ENCODE measurements at places on chromosomes 13 and 19.

- H3K27ac ChIP-seq, result peak overlapping the region; percentile 67
- peaks cover 16% of the 10 kb centered on the region for H3K4me1 ChIP-seq
- no peaks in the 10 kb centered on the region for H3K36me3 ChIP-seq
- no peak for DNase-seq
Measured at GRCh38 chr13:57123681-57124080, 17.0 kb upstream of the PRR20A start.

DNA sequence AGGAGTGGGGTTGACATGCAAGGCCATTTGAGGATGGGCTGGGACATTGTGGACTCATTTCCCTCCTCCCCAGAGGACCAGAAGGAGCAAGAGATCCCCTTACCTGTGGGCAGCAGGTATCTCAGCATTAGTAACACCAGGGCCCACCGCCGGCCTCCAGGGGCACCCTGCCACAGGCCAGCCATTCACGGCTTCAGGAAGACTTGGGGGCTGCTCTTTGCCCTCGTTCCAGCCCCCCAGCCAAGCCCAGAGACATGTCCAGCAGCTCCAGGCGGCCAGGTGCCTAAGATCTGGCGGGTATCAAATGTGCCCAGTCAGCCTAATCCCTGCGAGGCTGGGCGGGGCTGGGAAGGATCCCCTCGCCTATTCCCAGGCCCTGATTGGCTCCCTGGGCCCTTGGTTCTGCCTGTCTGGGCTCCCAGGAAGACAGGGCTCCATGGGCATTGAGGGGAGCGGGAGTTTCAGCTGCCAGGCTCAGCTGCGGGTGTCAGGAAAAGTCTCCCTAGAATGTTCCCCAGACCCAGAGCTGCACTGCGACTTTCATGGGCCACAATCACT lies 21.3 kb upstream of the OR1M1 start:
- no peak overlapping the region for H3K4me3 ChIP-seq
- H3K27me3 ChIP-seq, result no peaks in the 10 kb centered on the region
- no peak overlapping the region for H3K27ac ChIP-seq
- no peak for DNase-seq
- no peaks in the 10 kb centered on the region for H3K36me3 ChIP-seq
- H3K4me1 ChIP-seq, result peaks cover 2% of the 10 kb centered on the region

GRCh38 chr19:57651654-57651996 lies 17.1 kb upstream of the ZSCAN4 start:
- no peaks in the 10 kb centered on the region for H3K4me1 ChIP-seq
- H3K4me3 ChIP-seq, result no peak overlapping the region
- H3K27ac ChIP-seq, result no peak overlapping the region
- no peaks in the 10 kb centered on the region for H3K36me3 ChIP-seq
- H3K27me3 ChIP-seq, result peaks cover 4% of the 10 kb centered on the region
- DNase-seq, result no peak

GRCh38 chr13:34349091-34349722 lies 531.3 kb downstream of the RFC3 start:
- DNase-seq, result no peak
- no peak overlapping the region for H3K4me3 ChIP-seq
- H3K27me3 ChIP-seq, result no peaks in the 10 kb centered on the region

- H3K27me3 ChIP-seq, result peaks cover 26% of the 10 kb centered on the region
- H3K4me1 ChIP-seq, result no peaks in the 10 kb centered on the region
- no peak overlapping the region for H3K27ac ChIP-seq
- no peaks in the 10 kb centered on the region for H3K36me3 ChIP-seq
- no peak overlapping the region for H3K4me3 ChIP-seq
Measured at GRCh38 chr19:48760504-48761205, 5.3 kb downstream of the FGF21 start.

DNA sequence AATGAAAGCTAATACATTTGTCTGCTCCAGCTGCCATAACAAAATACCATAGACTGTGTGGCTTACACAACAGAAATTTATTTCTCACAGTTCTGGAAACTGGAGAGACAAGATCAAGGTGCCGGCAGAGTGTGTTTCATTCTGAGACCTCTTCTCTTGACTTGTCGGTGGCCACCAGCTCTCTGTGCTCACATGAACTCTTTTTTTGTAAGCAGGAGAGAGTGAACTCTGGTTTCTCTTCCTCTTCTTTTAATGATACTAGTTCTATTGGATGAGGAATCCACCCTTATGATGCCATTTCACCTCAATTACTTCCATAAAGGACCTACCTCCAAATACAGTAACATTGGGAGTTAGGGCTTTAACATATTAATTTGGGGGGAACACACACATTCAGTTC lies 11.7 kb downstream of the KCTD12 start:
- H3K27ac ChIP-seq, result no peak overlapping the region
- H3K27me3 ChIP-seq, result peaks cover 1% of the 10 kb centered on the region
- H3K4me3 ChIP-seq, result no peak overlapping the region
- no peak for DNase-seq
- peaks cover 9% of the 10 kb centered on the region for H3K4me1 ChIP-seq

GRCh38 chr19:53365899-53366493 lies 491 bp downstream of the ZNF525 start:
- H3K27ac ChIP-seq, result peak overlapping the region; percentile 83
- DNase-seq, result no peak
- H3K27me3 ChIP-seq, result no peaks in the 10 kb centered on the region
- H3K36me3 ChIP-seq, result peaks cover 3% of the 10 kb centered on the region
- peak overlapping the region; percentile 92 for H3K4me3 ChIP-seq
- H3K4me1 ChIP-seq, result peaks cover 18% of the 10 kb centered on the region

Measured in chondrocyte (in vitro differentiated cells).